Renal cortical epithelial cell (primary cell): ENCODE measurements at places on chromosomes 3 and 15.

- no peak for DNase-seq
Observed at GRCh38 chr3:194686414-194686815, 732 bp downstream of the FAM43A start.

- DNase-seq, result no peak
Observed at GRCh38 chr3:72816862-72817355, 31.3 kb downstream of the SHQ1 start.

DNA sequence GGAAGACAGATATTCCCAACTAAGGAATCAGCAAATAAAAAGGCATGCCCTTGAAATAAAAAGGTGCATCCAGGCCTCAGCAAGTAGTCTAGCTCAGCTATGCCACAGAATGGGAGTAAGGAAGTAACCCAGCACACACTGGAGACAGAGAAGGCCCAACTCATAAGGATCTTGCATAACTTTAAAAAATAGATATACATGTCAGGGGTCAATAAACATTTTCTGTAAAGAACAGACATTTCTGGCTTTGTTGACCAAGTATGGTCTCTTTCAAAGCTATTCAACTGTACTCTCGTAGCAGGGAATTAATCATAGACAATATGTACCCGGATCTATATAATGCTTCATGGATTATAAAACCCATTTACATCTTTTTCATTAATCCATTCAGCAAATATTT lies 449.3 kb downstream of the TAFA4 start:
- DNase-seq, result no peak

- no peak for DNase-seq
Observed at GRCh38 chr15:56553486-56553885, 88.5 kb upstream of the MNS1 start.

- DNase-seq, result no peak
Observed at GRCh38 chr3:149528340-149528650, 53.8 kb downstream of the TM4SF4 start.
